Activated CD8-positive, alpha-beta memory T cell treated with anti-CD3 and anti-CD28 coated beads for 48 hours (primary cell): ENCODE measurements at places on chromosomes 7 and 10.
A peak's percentile ranks its signal among the peaks of the same experiment; 100 is the strongest.

- no peak for DNase-seq
These were observed 228.5 kb downstream of the SORCS1 start for GRCh38 chr10:106935978-106936451.

- no peak for DNase-seq
These were observed 152.1 kb downstream of the JAZF1 start for GRCh38 chr7:28028471-28028870.

GRCh38 chr7:7848246-7848645 is 120.3 kb upstream of the GLCCI1 start:
- DNase-seq, result no peak

DNA sequence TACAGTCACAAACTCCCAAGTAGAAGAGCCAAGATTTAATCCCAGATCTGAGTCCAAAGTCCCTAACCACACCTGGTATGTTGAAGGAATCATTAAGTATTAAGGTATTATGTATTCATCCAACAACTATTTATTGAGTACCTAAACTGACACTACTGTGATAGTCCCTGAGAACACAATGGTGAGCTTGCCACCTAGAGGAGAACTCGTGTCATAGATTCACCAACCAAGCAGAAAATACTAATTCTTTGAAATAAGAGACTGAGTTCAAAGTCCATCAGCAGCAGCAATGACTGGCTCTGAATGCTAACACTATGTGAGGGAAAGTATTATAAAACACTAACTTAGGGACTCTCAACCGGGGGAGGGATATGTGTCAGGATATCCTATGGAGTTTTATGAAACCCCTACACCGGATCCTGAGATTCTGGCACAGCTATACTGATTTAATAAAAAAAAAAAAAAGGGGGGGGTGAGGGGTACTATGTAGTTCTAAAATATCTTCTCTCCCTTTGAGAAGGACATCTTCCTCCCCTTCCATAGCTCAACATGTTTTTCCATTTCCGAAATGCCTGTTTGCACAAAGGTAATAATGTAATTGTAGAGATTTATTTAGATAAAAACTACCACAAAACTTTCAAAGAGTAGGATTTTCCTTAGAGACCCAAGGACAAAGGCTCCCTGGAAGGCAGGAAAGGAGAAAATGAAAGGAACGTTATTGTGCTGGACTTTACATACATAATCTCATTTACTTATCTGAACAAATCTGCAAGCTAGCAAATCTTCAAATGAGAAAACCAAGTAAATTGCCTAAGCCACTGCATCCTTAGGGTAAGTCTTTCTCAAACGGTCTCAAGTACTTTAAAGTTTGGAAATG is 1.6 kb downstream of the NCOA4 start:
- DNase-seq, result no peak

DNA sequence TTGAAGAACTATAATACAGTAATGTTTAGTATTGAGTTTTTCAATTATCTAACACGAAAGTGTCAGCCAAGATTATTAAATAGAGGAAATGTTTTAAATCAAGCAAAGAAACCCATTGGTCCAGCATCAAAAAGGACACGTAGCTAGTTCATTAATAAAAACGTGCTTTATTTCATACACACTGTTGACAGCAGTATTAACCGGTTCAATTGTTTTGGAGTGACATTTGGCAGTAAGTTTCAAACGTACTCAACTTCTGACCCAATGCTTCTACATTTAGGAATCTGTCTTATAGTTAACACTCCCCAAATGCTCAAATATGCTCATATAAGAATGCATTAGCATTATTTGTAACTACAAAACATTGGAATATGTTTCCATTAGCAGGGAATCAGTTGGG is 41.3 kb downstream of the SLC16A12 start:
- DNase-seq, result no peak

- DNase-seq, result no peak
These were observed 5.5 kb downstream of the WDR91 start for GRCh38 chr7:135205850-135206249.

GRCh38 chr10:6737080-6737641 is 157.1 kb upstream of the PRKCQ start:
- no peak for DNase-seq

GRCh38 chr10:70602665-70603448 is at the start of gene PRF1:
TSS of gene PRF1 (minus strand) at chr10:70602741. CDS start at chr10:70600902, 1,839 bp downstream.
- DNase-seq, result peak; percentile 66

- no peak for DNase-seq
These were observed 27.1 kb upstream of the DNMBP start for GRCh38 chr10:100036850-100037249.

DNA sequence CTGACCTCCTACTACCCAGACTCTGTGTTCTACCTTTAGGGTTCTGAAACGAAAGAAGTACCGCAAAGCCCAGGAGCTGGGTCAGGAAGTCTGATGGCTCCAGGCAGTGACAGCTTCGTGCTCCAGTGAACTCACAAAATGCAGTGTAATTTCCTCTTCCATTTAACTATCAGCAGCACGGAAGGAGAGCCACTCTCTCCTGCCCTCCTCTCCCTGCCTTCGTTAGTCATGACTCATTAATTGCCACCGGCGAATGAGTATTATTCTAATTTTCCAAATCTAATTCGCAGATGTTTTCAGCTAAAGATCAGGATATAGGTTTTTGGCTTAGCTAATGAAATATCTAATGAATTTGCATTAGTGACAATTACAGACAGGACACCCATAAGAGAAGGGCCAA is 1262.0 kb downstream of the TYW1 start:
- DNase-seq, result no peak

DNA sequence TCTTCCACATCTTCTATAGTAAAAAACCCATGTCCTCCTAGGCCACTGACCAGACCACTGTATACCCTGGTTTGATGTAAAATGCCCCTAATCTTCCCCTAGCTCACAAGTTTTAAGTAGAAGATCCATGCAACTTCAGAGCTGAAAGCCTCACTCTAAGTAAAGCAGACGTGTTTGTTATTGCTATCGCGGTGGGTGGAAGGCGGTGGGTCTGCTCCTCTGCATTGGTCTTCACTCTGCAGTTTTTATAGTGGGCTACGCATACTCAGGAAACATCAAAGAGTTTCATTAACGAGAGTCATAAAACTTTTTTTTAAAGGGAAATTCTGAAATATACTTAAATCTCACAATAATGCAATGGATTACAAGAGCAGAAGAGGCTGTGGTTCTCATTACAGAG is 91.7 kb downstream of the ATE1 start:
- no peak for DNase-seq
